ENCODE measurements at places on chromosomes 5 and 9. TPM values are rescaled to one million over a fixed set of nuclear protein-coding genes. Genes with fewer than 3 reads are reported as not detected.

The TAF9 gene
- total RNA-seq: 47.2 TPM

The BARX1 gene
- total RNA-seq: 0.28 TPM

The CD274 gene
- 12.6 TPM for total RNA-seq

The TTC23L gene
- not detected for total RNA-seq

The PANK3 gene
- total RNA-seq: 66.1 TPM

Measured in activated CD4-positive, alpha-beta memory T cell treated with anti-CD3 and anti-CD28 coated beads, Interleukin-2, amount 10 ng/mL, durations not matched to agents 7 days and 5 days (primary cell).